Substantia nigra (tissue), 51 donors: ENCODE measurements at places on chromosomes 12 and 14.

DNA sequence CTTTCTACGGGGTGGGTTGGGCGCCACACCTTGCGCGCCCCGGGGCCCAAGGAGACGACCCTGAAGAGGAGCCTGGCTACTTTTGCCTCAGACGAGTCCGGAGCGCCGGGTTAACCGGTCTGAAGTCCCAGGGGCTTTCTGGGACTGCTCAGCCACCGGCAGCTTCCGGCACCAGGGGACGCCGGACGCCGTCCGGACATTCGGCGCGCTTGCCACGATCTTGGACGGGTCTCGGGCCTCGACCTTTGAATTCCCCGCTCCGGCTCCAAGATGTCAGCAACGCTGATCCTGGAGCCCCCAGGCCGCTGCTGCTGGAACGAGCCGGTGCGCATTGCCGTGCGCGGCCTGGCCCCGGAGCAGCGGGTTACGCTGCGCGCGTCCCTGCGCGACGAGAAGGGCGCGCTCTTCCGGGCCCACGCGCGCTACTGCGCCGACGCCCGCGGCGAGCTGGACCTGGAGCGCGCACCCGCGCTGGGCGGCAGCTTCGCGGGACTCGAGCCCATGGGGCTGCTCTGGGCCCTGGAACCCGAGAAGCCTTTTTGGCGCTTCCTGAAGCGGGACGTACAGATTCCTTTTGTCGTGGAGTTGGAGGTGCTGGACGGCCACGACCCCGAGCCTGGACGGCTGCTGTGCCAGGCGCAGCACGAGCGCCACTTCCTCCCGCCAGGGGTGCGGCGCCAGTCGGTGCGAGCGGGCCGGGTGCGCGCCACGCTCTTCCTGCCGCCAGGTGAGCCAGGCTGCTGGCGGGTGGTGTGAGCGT lies at the start of gene ACOT4:
Gene ACOT4, plus strand, starts transcription at position 184 of the 760 bp plus-strand sequence. Its CDS starts 87 bp downstream, at position 271.
- no peak for DNase-seq

DNA sequence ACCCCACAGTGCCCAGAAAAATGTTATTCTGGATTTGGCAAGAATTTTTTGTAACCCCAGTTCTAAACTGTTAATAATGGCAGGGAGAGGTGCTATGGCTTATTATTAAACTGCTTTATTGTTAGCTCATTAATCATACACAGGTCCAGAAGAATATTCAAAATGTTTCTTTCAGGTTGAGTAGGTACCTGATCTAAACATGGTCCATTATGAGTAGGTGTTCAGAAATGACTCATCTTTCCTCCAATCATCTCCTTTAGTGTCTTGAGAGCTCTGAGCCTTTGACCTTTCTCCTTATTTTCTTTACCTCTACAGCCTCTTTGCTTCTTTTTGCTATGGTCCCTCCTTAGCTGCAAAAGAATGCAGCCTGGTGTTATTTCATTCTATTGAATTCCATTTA lies 211.0 kb upstream of the GARIN6 start:
- DNase-seq: no peak

DNA sequence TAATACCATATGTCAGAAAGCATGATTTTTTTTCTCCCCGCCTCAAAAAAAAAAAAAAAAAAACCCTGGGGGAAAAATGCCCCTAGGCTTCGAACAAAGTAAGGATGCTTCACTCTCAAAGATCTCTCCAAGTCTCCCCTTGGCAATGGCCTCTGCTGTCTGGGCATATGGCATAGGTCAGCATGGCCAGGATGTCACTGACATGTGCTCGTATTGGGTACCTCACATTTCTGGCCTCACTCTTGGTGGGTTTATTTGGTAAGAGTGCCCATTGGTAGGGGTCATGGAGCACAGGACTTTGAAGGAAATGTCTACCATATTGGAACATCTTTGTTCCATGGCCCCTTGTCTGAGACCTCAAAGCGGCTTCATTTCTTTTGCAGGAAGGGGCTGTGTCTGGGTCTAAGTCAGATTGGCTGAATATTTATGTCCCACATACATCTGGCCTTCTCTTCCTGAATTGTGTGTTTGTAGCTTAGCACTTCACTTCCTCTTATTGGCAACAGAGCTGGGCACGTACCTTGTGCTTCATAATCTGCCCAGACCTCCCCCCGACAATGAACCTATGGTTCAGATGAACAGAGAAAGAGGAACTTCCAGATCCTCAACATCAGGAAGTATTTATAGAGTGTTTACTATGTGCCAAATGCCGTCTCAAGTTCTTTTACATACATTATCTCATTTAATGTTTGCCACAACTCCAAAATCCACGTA lies 36.3 kb upstream of the OAS1 start:
- DNase-seq: no peak

GRCh38 chr12:21456291-21456780 lies 18.9 kb downstream of the PYROXD1 start:
- DNase-seq: no peak

GRCh38 chr12:132653567-132654290 lies 33.4 kb downstream of the POLE start:
- no peak for DNase-seq

GRCh38 chr14:67571991-67572323 lies 28.1 kb downstream of the PIGH start:
- no peak for DNase-seq

- DNase-seq: no peak
Measured at GRCh38 chr12:27975222-27976136, 2.9 kb upstream of the PTHLH start.

DNA sequence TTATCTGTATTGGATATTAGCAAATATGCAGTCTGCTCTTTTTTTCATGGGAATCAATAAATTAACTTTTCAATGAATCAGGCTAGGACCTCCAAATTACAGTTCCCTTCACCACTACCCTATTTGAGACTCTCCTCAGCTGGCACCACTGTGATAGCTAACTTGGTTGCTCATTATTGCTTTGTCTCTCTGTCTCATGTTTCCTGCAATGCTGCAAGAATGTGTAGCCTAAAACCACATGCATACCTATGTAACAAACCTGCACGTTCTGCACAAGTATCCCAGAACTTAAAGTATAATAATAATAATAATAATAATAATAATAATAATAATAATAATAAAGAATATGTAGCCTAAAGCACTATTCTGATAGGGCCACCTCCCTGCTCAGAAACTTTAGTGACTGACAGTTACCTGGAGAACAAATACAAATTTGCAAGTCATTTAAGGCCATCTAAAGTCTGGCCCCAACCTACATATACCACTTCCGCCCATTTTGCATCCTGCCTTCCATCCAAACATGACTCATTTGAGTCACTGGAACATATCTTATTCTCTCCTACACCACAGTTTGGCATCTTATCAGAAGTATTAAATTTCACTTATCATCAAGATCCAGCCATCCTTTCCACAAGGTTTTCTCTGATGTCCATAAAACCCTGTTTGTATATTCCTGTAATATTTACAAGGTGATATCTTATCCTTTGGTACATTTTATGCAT lies 215.1 kb downstream of the LRRK2 start:
- no peak for DNase-seq

DNA sequence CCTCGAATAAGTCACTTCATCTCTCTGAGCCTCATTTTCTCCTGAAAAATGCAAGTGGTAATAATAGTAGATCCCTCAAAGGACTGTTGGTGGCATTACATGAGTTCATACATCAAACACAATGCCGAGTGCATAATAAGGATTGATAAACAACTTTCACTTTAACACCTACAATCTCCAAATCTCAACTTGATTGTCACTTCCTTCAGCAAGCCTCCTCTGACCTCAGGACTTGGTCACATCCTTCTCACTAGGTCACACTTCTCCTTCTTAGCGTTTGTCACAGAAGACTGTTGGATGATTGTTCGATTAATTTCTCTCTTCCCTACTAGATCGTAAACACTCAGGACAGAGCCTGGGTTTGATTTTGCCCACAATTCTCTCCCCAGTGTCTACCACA lies 7.9 kb upstream of the PRKAB1 start:
- DNase-seq: no peak

GRCh38 chr12:87302126-87302745 lies 727.0 kb downstream of the C12orf50 start:
- no peak for DNase-seq

- no peak for DNase-seq
Measured at GRCh38 chr12:30976206-30976605, 49.7 kb downstream of the TSPAN11 start.

GRCh38 chr14:81031488-81031887 lies 76.1 kb downstream of the TSHR start:
- DNase-seq: no peak

DNA sequence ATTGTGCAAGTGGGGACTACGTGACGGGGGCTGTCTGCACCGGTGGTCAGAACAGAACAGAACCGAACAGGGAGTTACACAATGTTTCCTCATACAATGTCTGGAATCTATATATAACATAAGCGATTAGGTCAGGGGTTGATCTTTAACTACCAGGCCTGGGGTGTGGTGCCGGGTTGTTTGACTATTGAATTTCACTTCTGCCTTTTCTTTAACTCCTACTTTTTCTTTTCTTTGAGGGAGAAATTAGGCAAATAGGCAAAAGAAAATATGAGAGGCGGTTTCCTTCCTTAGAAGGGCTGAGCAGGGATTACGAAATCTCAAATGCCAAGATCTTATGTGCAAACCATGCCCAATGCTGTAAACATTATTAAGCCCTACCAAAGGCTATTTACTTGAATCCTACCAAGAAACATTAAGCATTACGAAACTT lies 140.3 kb downstream of the SLC38A6 start:
- no peak for DNase-seq

- no peak for DNase-seq
Measured at GRCh38 chr12:24118668-24119067, 169.2 kb upstream of the SOX5 start.

DNA sequence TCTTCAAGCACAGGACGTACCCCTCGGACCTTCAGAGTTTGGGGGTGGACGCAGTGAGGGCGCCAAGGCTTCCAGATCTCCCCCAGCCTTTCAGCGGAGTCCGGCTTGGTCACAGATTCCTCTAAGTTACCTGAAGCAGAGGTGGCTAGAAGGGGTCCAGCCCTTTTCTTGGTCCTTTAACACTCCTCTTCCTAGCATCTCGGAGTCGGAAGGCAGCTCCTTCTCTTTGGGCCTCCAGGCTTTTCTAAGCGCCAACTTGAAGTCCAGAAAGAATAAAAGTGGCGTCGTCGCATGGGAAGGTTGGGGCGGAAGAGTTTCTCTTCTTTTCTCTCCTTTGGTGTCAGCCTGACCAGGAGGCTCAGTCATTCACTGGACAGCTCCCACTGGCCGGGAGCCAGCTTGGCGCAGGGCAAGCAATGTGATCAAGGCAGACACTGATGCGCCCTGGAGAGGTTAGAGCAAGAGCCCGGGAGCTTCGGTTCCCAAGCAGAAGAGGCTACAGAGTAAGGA lies 9.6 kb downstream of the OR6S1 start:
- DNase-seq: peak; percentile 43
